Caco-2 (cell line): ENCODE measurements at places on chromosomes 2 and 18. TPM values are rescaled to one million over a fixed set of nuclear protein-coding genes. Genes with fewer than 3 reads are reported as not detected.

DNA sequence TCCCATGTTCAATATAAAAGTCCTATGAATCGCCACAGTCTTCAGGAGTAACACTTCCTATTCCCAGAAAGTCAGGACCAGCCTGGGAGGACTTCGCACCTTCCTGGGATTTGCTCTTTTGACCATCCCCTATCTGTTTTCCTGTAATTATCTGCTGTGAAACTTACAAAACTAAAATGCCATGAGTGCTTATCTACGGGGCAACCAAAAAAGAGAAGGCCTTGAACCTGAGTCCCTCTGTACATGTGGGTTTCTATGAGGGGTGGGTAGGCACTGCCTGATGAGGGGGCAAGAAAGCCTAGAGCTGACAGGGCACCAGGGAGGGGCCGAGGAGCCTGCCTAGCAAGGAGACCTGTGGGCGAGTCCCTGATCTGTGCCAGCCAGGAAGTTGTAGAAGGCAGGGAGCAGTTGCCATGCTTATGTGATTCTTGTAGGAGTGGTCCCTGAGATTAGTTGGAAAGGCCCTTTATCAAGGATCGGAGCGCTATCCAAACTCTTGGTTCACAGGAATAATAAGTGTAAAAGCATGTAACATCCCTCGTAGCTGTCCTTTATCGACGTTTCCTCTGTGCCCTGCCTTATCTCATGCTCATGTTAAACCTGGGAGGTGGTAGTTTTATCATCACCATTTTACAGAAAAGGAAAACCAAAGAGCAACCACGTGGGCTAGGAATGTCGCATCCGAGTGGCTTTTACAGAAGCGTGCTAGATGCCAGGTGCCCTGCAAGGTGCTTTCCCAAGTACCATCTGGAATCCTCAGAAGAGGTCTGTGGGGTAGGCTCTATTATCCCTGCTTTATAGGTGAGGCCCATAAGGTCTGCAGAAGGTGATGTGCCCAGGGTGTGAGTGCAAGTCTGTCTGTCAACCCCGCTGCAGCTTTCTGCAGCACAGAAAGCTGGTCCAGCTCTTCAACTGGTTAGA is 111.8 kb downstream of the B3GNT2 start:
- H3K4me1 ChIP-seq = peaks cover 37% of the 10 kb centered on the region
- DNase-seq = no peak
- H3K27me3 ChIP-seq = no peaks in the 10 kb centered on the region
- peak overlapping the region; percentile 79 for H3K27ac ChIP-seq

GRCh38 chr2:195642679-195643068 is 14.4 kb upstream of the SLC39A10 start:
- H3K27ac ChIP-seq = no peak overlapping the region
- no peak overlapping the region for H3K4me3 ChIP-seq
- H3K4me1 ChIP-seq = no peaks in the 10 kb centered on the region
- H3K27me3 ChIP-seq = no peaks in the 10 kb centered on the region

The IL36A gene
- not detected in 2 replicates for total RNA-seq

DNA sequence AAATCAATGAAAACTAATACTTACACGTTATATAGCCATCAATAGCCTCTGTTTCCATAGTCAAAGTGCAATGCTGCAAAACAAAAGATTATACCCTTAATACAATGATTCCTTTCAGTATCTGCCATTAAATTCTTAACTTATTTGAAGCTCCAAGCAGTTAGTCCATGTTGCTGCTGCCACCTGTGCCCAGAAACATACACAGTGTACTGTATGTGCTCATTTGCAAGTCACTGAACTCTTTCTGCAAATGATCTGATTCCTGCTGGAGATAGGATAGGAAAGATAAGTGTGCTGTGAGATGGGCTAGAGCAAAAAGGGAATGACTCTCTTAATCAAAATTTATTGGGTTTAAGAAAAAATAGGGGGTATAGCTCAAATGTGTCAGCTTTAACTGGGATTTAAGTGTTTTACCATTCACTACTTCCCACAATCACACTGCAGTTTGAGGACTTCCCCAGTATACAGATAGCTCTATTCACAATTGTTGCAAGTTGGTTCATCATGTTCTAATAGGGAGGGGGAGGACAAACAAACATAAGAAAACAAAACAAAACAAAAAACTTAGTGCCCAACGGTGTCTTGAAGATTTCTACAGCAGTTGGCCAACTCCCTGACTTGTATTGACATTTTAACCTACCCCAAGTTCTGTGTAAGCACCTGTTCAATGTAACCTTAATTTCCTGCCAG is 2.7 kb downstream of the IKZF2 start:
- no peaks in the 10 kb centered on the region for H3K27me3 ChIP-seq
- no peak overlapping the region for H3K27ac ChIP-seq
- H3K4me3 ChIP-seq = no peak overlapping the region
- H3K4me1 ChIP-seq = 0 out of 2 replicates have a peak, but pooled peaks cover 3% of the 10 kb centered on the region

The TUBA4B gene
- total RNA-seq = not detected in 2 replicates

DNA sequence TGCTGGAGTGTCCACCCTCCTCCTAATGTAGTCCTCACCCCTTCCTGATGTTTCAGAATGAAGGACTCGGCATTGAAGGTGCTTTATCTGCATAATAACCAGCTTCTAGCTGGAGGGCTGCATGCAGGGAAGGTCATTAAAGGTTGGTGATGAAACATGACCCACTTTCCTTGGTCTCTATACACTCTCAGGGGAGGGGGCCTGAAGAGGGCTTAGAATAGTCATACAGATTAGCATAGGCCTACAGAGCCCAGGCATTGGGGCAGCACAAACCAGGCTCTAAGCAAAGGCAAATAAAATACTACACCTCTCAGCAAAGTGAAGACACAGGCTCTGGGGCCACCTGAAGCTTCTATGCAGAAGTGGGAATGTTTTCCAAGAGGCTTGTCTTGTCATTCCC is 1.8 kb downstream of the IL36RN start:
- H3K4me1 ChIP-seq = peaks cover 9% of the 10 kb centered on the region
- H3K4me3 ChIP-seq = no peak overlapping the region
- H3K36me3 ChIP-seq = no peaks in the 10 kb centered on the region
- DNase-seq = no peak
- no peaks in the 10 kb centered on the region for H3K27me3 ChIP-seq
- no peak overlapping the region for H3K27ac ChIP-seq

- no peak overlapping the region for H3K27ac ChIP-seq
- H3K36me3 ChIP-seq = no peaks in the 10 kb centered on the region
- H3K4me1 ChIP-seq = no peaks in the 10 kb centered on the region
- H3K4me3 ChIP-seq = no peak overlapping the region
- no peak for DNase-seq
- H3K27me3 ChIP-seq = no peaks in the 10 kb centered on the region
Measured at GRCh38 chr2:125455110-125455509, 1200.8 kb upstream of the GYPC start.

GRCh38 chr18:23166891-23167541 is 31.7 kb downstream of the CABLES1 start:
- no peak overlapping the region for H3K27ac ChIP-seq
- no peaks in the 10 kb centered on the region for H3K4me1 ChIP-seq
- no peak for DNase-seq
- H3K4me3 ChIP-seq = no peak overlapping the region
- no peaks in the 10 kb centered on the region for H3K27me3 ChIP-seq
- no peaks in the 10 kb centered on the region for H3K36me3 ChIP-seq

The HOXD13 gene
- total RNA-seq = not detected in 2 replicates

DNA sequence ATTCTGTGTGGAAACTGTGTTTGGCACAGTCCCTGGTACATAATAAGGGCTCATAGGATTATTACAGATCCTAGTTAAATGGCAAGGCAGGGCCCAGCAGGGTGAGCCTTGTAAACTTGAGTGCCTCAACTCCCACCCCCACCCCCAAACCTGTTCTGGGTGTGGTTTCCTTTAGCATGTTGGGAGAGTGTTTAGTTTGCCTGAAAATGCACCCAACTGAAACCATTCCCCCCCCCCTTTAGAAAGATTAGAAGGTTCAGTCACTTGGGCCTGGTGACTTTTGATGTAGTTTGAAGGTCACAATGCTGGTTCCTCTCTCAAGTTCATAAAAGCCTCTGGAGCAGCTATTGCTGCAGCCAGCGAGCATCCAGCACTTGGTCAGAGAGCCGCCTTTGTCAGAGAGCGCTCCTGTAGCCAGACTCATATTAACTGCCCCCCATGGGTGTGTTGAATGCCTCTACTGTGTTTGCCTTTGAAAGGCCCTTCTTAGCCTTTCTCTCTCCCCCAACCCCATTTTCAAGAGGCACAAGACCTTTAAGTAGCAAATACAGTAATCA is 113.7 kb downstream of the SPTBN1 start:
- H3K4me1 ChIP-seq = peaks cover 84% of the 10 kb centered on the region
- H3K4me3 ChIP-seq = no peak overlapping the region
- no peaks in the 10 kb centered on the region for H3K27me3 ChIP-seq

The GALR1 gene
- total RNA-seq = not detected in 2 replicates

The COLEC12 gene
- total RNA-seq = 0.09 and 0.44 TPM in 2 replicates

DNA sequence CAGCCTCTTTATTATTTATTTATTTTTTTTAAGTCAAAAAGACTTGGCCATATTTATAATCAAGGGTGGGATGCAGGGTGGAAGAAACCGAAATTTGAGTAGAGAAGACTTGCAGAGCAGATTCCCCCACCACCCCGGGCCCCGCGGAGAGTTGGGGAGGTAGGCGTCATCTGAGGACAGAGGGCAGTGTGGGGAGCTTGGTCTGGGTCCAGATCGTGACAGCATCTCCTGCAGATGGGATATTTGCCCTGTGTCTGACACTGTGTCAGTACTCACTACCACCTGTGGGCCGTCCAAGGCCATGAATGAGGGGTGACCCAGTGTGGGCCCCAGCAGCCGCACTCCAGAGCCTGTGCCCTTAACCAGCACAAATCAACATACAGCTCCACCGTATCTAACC is 10.5 kb upstream of the PRELID3A start:
- DNase-seq = no peak
- no peaks in the 10 kb centered on the region for H3K36me3 ChIP-seq
- H3K27ac ChIP-seq = no peak overlapping the region
- no peaks in the 10 kb centered on the region for H3K27me3 ChIP-seq

The VWA3B gene
- total RNA-seq = not detected in 2 replicates

- no peaks in the 10 kb centered on the region for H3K36me3 ChIP-seq
- no peak overlapping the region for H3K4me3 ChIP-seq
- no peak overlapping the region for H3K27ac ChIP-seq
- no peaks in the 10 kb centered on the region for H3K27me3 ChIP-seq
Measured at GRCh38 chr2:156379071-156379470, 46.5 kb upstream of the NR4A2 start.

- H3K4me1 ChIP-seq = no peaks in the 10 kb centered on the region
- no peaks in the 10 kb centered on the region for H3K27me3 ChIP-seq
- no peak overlapping the region for H3K27ac ChIP-seq
- no peak overlapping the region for H3K4me3 ChIP-seq
Measured at GRCh38 chr18:49591775-49592174, 29.9 kb downstream of the LIPG start.

DNA sequence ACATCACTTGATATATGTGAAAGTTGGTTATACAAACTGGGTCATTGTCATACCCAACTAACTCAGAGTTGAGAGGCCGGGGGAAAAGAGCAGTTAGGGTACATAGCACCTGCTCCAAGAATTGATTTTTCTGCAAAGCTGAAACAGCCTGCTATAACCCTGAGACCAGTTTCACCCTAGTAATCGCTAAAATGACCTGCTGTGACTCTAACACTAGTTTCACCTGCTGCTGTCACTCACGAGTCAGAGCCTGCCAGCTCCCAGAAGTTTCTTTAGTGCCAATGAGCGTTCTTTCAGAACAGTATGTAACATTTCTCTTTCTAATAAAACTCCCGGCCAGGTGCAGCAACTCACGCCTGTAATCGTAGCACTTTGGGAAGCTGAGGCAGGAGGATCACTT is 28.0 kb downstream of the SRSF7 start:
- no peak overlapping the region for H3K27ac ChIP-seq
- no peaks in the 10 kb centered on the region for H3K27me3 ChIP-seq
- no peak for DNase-seq
- peaks cover 4% of the 10 kb centered on the region; the same call in 1 of the 2 replicates for H3K4me1 ChIP-seq
- H3K4me3 ChIP-seq = no peak overlapping the region
- H3K36me3 ChIP-seq = no peaks in the 10 kb centered on the region; the same call in 1 of the 2 replicates

The AFF3 gene
- 0.05 and 0.19 TPM in 2 replicates for total RNA-seq

The EN1 gene
- 0.16 and 0.37 TPM in 2 replicates for total RNA-seq

- H3K27ac ChIP-seq = no peak overlapping the region
- H3K4me3 ChIP-seq = no peak overlapping the region
- H3K36me3 ChIP-seq = no peaks in the 10 kb centered on the region
- H3K27me3 ChIP-seq = no peaks in the 10 kb centered on the region
Measured at GRCh38 chr2:209476367-209477208, 52.7 kb downstream of the MAP2 start.

DNA sequence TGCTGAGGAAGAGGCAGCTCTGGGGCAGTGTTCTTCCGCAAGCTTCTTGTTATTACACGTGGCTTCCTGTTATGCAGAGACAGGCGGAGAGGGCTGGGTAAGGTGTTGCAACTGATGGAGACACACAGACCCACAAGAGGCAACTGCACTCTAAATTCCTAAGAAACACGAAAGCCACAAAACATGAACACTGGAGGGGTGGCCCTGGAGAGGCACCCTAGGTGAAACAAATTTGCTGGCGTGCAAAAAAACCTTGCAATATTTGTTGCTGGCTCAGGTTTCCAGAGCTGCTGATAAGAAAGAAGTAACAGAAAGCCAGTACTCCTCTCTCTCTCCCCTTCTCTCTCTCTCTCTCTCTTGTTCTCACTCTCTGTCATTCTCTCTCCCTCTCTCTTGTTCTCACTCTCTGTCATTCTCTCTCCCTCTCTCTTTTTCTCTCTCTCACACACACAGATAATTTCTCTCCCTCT is 31.8 kb downstream of the ARHGAP25 start:
- H3K36me3 ChIP-seq = no peaks in the 10 kb centered on the region
- H3K27ac ChIP-seq = no peak overlapping the region
- no peaks in the 10 kb centered on the region; the same call in 1 of the 2 replicates for H3K27me3 ChIP-seq
- no peak for DNase-seq

The DYNAP gene
- total RNA-seq = not detected in 2 replicates

- no peak for DNase-seq
- no peaks in the 10 kb centered on the region for H3K4me1 ChIP-seq
- H3K36me3 ChIP-seq = no peaks in the 10 kb centered on the region
Measured at GRCh38 chr2:102437122-102437521, 14.2 kb downstream of the IL18RAP start.

GRCh38 chr18:48573632-48574283 is 34.9 kb downstream of the CTIF start:
- DNase-seq = peak; percentile 7
- no peak overlapping the region for H3K4me3 ChIP-seq
- H3K4me1 ChIP-seq = no peaks in the 10 kb centered on the region
- H3K36me3 ChIP-seq = no peaks in the 10 kb centered on the region
- H3K27me3 ChIP-seq = no peaks in the 10 kb centered on the region

DNA sequence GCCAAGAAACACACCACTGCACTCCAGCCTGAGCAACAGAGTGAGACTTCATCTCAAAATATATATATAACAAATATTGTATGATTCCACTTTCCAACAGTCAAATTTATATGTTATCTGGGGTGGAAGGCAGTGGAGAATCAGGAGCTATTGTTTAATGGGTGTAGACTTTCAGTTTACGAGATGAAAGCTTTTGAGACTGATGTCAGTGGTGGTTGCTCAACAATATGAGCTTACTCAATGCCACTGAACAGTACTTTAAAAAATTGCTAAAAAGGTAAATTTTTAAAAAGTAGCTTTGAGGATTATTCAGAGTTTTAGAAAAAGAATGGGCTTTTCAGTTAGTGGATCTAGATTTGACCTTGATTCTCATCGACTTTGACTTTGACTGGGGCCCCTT is 105.9 kb upstream of the ST6GAL2 start:
- no peaks in the 10 kb centered on the region for H3K27me3 ChIP-seq
- no peaks in the 10 kb centered on the region for H3K36me3 ChIP-seq
- H3K4me1 ChIP-seq = no peaks in the 10 kb centered on the region
- DNase-seq = no peak

The MC5R gene
- not detected in 2 replicates for total RNA-seq

The SNORC gene
- total RNA-seq = 4.3 and 4.8 TPM in 2 replicates
